ENCODE measurements at places on chromosomes 11 and 22.
A peak's percentile ranks its signal among the peaks of the same experiment; 100 is the strongest.

DNA sequence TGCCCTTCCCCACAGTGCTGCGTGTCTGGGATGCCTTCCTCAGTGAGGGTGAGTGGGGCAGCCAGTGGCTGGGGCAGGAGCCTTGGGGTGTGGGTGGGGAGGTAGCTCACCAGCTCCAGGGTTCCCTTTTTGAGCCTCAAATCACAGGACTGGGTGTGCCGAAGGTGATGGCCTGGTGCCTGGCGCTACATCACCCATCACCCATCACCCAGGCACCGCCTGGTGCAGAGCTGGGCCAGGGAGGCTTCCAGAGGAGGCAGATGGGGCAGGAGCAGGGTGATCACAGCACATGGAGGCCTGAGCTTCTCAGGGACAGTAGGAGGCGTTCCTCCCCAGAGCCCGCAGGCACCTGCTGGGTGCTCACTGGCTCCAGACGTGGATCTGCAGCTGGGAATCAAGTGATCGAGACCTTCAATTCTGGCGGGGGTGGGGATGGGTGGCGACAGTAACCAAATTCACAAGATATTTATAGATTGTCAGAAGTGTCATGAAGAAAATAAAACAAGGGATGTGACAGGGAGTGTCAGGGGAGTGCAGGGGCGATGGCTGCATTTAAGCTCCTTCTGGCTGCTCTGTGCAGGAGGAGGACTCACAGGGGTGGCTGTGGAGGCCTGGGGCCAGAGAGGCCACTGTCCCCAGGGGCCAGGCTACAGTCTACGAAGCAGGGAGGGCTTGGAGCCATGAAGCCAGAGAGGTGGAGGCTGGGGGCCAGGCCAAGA lies 3.2 kb downstream of the TBC1D10C start:
- DNase-seq, result no peak

DNA sequence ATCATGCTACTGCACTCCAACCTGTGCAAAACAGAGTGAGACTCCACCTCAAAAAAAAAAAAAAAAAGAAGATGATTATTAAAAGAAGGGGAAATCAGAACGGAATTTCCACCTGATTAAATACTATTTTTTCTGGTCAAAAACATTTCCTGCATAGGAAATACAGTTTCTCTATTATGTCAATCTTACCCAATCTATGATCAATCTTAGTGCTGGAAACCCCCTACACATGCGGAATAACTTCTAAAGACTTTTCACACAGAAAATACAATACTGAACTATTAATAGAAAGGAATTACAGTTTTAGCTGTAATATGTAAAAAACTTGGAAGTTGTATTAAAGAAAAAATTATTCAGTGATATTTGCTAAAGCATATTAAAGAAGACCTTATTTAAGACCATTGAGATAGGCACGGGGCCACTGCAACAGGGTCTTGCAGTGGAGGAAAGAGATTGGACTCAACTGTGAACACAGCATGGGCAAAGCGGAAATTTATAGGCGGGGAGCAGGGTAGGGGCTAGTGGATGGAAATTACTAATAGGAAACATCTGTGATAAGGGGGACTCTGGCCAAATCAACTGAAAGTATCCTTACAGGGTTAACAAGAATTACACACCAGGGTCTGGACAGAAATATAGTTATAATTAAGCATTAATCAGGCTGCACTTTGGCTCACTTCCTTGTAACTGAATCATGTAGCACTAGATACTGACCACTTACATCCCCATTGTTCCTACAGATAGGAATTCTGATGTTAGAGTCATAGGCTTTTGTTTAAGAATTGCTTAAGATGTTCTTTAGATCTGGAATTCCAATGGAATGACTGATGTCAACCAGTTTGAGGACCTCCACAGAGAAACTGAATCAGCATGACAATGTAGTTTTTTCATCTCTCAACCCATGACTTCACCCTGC lies 411.5 kb upstream of the DDI1 start:
- peak; percentile 60 for DNase-seq

GRCh38 chr11:43119275-43119970 lies 192.4 kb upstream of the API5 start:
- no peak for DNase-seq

DNA sequence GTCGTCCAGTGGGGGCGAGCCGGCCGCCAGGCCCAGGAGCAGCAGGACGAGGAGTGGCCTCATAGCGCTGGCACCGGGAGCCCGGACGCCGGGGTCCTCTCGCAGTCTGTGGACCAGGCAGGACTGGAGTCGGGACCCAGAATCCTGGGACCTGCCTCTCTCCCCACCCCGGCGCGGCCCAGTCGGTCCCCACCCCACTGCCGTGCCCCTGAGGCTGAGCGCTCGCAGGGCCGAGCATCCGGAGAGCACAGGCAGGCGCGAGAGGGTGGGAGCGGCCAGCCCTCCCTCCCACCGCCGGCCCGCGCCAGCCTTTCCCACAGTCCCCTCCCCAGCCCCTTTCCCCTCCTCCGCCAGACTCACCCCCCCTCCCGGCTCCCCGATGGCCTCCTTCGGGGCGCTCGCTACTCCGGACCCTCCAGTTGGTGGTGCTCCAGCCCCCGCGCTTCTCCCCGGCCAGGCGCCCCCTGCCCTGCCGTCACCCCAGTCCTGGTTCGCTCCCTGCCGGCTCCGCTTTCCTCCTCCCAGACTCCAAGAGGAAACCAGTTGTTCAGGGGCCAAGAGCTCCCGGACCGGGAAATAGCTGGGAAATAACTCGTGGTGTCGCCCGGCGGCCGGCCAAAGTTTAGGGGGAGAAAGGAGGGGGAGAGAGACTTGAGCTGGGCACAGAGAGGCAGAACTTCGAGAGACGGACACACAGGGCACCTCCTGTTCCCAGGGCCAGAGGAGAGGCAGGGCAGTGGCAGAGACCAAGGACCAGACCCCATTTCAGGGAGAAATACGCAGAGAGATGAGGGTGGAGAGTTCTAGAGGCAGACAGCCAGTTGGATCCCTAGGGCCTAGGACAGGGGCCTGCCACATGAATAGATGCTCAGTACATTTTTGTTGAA lies at the start of gene C1QTNF5:
C1QTNF5 (minus strand) TSS at position 549 of the 887 bp plus-strand sequence; CDS start at position 63, 486 bp downstream.
- peak; percentile 83 for DNase-seq

- DNase-seq, result no peak
Measured at GRCh38 chr11:117902001-117902845, 25.8 kb upstream of the FXYD6 start.

- DNase-seq, result no peak
Measured at GRCh38 chr11:122139595-122139866, 23.5 kb upstream of the BLID start.

- no peak for DNase-seq
Measured at GRCh38 chr11:59157433-59157832, 14.5 kb upstream of the DTX4 start.

- no peak for DNase-seq
Measured at GRCh38 chr22:28247136-28247535, 328.1 kb upstream of the PITPNB start.

GRCh38 chr11:103924166-103925013 lies 112.0 kb upstream of the DDI1 start:
- DNase-seq, result no peak

DNA sequence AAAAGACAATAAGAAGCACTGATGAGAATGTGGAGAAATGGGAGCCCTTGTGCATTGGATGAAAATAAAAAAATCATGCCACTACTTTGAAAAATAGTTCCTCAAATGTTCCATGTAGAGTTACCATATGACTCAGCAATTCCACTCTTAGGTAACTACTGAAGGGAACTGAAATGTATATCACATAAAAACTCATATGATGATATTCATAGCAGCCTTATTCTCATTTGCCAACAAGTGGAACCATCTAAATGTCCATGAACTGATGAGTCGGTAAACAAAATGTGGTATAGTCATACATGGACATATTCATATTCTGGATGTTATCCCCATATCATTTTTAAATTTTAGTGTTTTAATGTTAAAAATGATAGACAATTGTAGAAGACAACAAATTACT lies 3.5 kb downstream of the KRTAP5-9 start:
- no peak for DNase-seq

DNA sequence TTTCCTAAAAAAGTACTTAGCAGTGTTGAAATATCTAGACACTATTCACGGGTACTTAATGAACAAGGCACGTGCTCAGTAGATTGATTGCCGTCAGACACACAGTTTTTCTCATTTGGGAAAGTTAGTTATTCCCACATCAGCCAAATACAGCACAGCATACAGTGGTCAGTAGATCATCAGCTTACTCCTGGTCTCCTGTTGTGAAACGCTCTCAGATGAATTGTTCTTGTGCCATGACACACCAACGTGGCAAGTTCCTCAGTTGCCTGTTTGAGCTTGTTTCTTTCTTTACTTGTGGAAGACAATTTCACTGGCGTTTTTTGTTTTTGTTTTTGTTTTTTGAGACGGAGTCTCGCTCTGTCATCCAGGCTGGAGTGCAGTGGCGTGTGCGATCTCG lies 8.6 kb downstream of the TAB1 start:
- no peak for DNase-seq

- no peak for DNase-seq
Measured at GRCh38 chr22:29715705-29716104, 4.1 kb upstream of the CABP7 start.

GRCh38 chr11:12091956-12092558 lies 18.3 kb upstream of the MICAL2 start:
- DNase-seq, result no peak

- no peak for DNase-seq
Measured at GRCh38 chr11:22508665-22509064, 117.0 kb downstream of the FANCF start.

Measured in AG08396 (cell line).